ENCODE measurements at places on chromosomes 12 and 14.

- DNase-seq, result no peak
These were observed 6.6 kb downstream of the POMT2 start for GRCh38 chr14:77314043-77314442.

GRCh38 chr12:15592934-15593333, 196.3 kb downstream of the EPS8 start:
- DNase-seq, result no peak

DNA sequence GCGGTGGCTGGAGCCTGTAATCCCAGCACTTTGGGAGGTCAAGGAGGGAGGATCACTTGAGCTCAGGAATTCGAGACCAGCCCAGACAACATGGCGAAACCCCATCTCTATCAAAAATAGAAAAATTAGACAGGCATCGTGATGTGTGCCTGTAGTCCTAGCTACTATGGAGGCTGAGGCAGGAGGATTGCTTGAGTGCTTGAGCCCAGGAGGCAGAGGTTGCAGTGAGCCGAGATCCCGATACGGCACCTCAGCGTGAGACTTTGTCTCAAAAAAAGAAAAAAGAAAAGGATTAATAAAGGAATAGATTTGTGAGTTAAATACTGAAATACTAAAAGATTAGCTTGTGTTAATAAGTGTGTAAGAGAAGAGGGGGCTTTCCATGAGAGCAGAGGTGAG, 29.4 kb downstream of the RPGRIP1 start:
- DNase-seq, result no peak

DNA sequence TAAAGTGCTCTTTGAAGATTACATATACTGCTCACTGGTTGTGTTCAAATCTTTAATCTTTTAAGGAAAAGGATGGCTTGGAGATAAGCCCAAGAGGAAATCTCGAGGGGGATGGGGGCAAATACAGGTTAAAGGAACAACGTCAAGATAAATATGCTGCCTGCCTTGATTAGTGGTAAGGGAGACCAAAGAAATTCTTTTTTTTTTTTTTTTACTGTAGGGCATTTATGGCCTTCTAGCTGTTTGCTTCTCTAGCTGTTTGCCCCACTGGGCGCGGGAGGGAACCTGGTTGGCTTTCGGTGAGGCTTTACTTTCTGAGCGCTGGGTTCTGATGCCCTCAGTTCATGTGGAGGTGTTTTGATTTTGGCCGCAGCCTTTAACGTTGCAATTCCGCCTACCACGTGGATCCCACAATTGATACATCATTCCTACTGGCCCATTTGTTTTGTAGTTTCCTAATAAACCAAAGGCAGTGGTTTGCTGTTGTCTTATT, 5.7 kb downstream of the CCND2 start:
- no peak for DNase-seq

DNA sequence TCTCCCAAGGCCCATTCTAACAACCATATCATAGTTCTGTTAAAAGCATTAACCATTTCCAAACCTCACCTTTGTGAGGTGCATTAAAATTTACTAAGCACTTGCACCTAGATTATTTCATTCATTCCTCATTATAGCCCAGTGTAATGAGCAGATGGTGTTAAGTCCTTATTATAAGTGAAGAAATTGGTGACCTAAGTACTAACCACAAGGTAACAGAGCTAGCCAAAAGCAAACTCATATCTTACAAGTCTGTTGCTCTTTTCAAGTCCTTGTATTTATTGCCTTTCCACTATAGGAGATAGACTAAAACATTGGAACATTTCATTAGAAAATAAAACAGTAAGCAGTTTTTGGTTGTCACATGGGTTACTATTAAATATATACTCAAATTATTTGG, 49.7 kb downstream of the TDP1 start:
- no peak for DNase-seq

DNA sequence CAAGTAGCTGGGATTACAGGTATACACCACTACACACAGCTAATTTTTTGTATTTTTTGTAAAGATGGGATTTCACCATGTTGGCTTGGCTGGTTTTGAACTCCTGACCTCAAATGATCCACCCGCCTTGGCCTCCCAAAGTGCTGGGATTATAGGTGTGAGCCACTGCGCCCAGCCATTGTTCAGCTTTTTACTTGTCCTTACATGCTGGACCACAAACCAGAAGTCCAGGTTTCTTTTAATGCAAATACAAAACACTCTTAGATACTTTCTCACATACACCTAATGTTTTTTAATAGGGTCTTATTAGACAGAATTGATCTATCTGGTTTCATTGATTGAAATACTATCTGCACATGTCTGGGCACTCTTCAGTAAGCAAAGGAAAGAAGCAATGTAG, 40.5 kb downstream of the BTG1 start:
- DNase-seq, result no peak

DNA sequence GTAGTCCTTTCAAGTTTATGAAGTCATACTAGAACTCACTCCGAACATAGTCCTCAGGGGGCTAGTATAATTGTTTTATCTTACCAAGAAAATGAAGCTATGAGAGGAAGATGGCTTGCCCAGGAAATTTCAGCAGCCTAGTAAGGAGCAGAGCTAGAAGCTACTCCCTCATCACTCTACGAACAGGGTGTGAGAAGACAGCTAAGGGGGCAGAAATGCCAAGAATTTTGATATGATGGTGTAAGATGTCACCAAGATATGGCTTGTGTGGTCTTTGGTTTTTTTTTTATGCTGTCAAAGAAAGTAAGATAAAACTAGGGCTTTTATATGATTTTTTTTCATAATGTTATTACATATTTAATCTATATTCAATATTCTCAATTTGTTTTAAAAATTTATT, 47.6 kb downstream of the PRICKLE1 start:
- no peak for DNase-seq

DNA sequence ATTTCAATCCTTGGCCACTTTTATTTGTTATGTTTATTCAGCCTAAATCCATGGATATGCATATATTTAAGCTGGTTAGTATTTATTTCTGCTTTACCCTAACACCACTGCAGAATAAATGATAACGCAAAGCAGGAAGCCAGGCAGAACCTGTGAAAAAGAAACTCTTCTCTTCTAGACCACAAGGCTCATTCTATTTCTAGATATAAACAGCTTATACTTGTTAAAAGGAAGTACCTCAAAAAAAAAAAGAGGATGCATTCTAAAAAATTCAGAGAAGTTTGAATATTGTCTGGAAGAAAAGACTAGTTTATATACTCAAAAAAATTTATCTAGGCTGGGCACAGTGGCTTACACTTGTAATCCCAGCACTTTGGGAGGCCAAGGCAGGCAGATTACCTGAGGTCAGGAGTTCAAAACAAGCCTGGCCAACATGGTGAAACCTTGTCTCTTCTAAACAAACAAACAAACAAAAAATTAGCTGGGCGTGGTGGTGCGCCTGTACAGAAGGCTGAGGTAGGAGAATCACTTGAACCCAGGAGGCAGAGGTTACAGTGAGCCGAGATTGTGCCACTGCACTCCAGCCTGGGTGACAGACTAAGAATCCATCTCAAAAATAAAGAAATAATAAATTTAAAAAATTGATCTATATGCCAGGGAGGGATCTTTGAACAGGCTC, 55.8 kb downstream of the GALNT4 start:
- no peak for DNase-seq

DNA sequence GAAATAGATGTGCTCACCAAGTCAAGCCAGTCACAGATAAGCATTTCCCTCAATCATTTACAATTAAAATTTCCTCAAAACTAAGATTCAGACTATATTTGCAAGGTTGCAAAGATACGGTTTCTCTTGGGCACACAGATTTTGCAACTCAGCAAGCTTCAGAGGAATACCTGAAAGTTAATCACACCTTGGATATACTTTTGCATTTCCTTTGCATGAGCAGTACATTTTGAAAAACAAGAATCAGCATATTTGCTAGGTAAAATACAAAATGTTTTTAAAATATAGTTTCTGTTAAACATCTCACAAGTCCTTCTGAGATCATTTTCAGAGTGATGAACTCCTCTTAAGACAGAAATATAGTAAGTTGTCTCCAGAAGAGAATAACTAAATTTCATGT, 336.9 kb downstream of the DUSP6 start:
- DNase-seq, result no peak

- peak; percentile 20 for DNase-seq
These were observed 906 bp downstream of the MARK3 start for GRCh38 chr14:103385929-103386712.

GRCh38 chr14:50714450-50715073, 46.5 kb upstream of the SAV1 start:
- DNase-seq, result no peak

DNA sequence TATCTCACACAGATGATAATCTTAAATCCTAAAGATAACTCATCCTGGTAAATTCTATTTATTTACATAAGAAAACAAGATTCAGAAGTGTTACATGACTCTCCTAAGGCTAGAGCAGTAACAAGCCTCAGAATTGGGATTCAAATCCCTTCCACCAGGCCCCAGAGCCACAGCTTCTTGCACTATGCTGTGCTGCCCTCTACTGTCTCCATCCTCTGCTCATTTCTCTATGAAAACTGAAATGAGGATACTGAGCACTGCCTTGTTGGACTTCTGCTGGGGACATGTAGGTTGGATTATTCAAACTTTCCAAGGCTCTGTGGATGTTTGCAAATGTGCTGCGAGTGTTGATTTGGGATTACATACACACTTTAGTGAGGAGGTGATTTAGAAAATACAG, 23.5 kb upstream of the C12orf50 start:
- no peak for DNase-seq

DNA sequence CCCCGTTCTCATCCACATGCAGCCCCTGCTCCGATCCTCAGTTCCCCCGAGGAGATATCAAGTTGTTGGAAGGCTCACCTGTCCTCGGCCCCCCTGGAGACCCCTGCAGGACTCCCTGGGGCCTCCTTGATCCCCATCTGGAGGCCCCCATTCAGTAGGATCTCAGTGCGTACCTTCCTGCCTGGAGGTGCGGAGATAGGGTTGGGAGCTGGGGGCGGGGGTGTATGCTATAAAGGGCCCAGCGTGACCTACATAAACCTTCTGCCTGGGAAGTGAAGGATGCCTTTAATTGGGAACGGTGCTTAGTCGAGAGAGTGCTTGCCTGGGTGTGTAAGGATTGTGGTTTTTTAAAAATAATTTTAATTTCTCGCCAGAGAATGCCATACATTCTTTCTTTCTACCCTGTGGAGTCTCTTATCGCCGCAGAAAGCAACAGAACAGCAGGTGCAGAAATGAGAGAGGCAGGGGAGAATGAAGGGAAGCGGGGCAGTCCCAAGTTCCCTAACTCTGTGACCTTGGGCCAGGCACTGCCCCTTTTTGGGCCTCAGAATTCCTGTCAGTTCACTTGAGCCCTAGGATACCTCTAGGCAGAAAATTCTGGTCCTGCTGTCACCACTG, 153.7 kb downstream of the TSPAN9 start:
- DNase-seq, result no peak

GRCh38 chr14:91351512-91351862, 66.1 kb downstream of the CCDC88C start:
- DNase-seq, result no peak

GRCh38 chr12:53561590-53561953, 54.3 kb upstream of the NPFF start:
- DNase-seq, result no peak

- no peak for DNase-seq
These were observed 49.4 kb downstream of the SLC8A3 start for GRCh38 chr14:70139384-70139783.

GRCh38 chr14:20612403-20612802, 21.2 kb upstream of the RNASE12 start:
- DNase-seq, result no peak

DNA sequence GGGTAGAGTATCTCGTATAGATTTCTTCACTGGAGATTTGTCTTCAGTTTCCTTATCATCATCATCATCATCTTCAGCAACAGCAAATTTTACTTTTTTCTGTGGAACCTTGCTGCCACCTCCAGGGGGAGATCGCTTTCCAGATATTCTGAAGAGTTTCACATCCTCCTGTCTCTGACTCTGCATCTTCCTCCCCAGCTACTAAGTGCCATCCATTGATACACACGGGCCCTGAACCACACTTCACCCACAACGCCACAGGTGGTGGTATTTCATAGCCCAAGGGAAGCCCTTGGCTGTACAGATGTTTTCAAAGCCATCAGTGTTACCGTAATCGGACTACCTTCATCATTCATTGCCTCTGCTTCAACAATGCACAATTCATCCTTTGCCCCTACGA, 82.2 kb downstream of the PPP2R5C start:
- no peak for DNase-seq

DNA sequence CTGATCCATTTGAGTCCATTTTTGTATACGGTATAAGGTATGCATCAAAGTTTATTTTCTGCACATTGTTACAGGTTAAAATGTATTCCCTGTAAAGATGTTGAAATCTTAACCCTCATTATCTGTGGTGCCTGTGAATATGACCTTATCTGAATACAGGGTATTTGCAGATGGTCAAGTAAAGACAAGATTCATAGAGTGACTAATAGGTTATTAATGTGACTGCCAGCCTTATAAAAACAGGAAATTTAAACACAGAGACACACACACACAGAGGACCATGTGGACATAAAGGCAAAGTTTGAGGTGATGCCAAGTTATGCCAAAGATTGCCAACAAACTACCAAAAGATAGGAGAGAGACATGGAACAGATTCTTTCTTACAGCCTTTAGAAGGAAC, 347.2 kb upstream of the DCN start:
- no peak for DNase-seq

- no peak for DNase-seq
These were observed 139.5 kb downstream of the SMOC1 start for GRCh38 chr14:70018713-70019211.

DNA sequence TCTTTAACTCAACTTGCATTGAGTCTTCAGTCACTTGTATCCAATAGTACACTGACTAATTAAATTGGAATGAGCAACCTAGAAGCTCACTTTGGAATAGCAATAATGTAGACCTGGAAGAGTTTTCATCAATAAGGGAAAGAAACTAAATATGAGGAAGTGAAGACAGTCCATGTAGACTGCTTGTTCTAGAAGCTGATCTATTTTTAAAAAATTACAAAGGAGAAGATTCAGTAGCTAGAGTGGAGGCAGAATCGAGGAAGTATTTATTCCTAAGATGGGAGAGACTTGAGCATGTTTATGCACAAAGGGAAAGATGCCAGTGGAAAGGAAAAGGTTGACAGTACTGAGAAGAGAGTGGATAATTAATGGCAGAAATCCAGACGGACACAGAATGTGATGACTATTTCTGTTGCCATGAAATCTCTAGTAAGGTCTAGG, 156.3 kb upstream of the PDE3A start:
- no peak for DNase-seq

- DNase-seq, result no peak
These were observed 185.1 kb downstream of the CHST11 start for GRCh38 chr12:104641862-104642261.

- no peak for DNase-seq
These were observed 659.4 kb downstream of the BCL11B start for GRCh38 chr14:98612434-98613200.

GRCh38 chr14:23727566-23728335, 91.6 kb downstream of the DHRS2 start:
- DNase-seq, result no peak

GRCh38 chr14:61350427-61351270, 29.3 kb downstream of the PRKCH start:
- no peak for DNase-seq

GRCh38 chr14:23346693-23347405, 5.8 kb downstream of the SLC22A17 start:
- no peak for DNase-seq

- DNase-seq, result no peak
These were observed 5.7 kb upstream of the RABGGTA start for GRCh38 chr14:24277071-24277470.

GRCh38 chr12:45991284-45992249, 1.2 kb upstream of the SCAF11 start:
- DNase-seq, result peak; percentile 28

Measured in activated CD4-positive, CD25-positive, alpha-beta regulatory T cell (primary cell).